ENCODE measurements at places on chromosomes 2 and 18.

DNA sequence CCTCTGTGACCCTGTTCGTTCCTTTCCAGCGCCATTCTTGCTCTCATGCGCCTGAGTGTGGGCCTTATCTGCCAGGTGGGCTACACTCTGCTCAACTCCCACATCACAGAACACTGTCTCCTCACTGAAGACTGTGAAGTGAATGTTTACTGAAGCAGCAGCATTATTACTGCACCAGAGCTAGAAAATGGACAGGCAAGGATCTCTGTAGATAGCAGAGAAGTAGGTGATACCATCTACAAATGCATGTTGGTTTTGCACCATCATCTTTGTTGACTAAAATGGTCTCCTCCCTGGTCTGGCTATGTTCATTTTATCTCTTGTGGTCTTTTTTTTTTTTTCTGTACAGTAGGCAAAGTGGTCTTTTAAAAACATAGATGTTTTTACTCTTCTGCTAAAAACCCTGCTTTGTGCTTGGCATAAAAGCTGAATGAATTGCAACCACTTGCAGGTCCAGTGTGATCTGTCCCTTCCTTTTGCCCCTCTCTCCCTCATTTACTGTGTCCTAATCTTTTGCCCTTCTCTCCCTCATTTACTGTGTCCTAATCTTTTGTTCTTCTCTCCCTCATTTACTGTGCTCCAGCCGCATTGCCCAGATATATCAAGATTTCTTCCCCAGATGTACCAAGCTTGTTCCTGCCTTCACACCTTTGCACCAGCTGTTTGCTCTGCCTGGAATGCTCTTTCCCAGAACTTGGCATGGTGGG is 35.4 kb downstream of the BABAM2 start:
- no peak for DNase-seq

DNA sequence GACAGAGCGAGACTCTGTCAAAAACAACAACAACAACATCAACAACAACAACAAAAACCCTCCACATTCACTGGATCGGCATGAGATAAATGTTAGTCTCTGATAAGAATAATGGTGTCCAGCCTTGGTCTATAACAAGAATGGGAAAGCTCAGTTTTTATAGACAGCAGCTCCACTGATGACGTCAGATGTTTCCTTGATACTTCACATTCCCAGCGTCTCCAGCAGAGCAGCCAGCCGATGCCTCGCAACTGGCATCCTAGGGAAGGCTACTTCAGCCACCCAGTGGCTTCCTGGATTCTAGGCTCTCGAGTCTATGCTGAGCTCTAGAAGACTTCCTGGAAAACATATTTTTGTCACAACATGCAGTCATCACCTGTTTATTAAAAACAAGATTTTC is 271.4 kb upstream of the SMIM21 start:
- DNase-seq = no peak

- no peak for DNase-seq
Measured at GRCh38 chr2:218400930-218401881, 1.5 kb downstream of the CTDSP1 start.

DNA sequence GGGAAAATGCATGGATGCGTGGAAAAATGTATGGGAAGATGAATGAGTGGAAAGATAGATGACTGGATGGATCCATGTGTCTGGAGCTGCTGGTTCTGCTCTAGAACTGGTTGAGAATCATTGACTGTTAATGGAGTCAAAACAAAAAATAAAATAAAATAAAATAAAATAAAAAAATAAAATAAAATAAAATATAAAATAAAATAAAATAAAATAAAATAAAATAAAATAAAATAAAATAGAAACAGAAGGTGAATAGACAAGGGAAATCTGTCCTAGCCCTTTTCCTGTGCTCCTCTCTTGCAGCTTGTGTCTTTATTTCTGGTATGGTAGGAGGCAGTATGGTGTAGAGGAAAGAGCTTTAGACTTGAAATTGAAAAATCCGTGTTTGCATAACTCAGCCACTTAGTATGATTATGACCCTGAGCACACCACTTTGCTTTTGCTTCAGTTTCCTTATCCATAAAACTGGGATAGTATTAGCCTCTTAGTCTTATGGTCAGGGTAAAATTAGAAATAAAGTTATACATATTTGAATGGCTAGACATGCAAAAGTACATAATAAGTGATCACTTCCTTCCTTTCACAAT is 51.0 kb downstream of the PSD4 start:
- no peak for DNase-seq

All from activated effector memory CD4-positive, alpha-beta T cell treated with anti-CD3 and anti-CD28 coated beads, Interleukin-2, amount 50 U/mL, for 16 hours (primary cell).